ENCODE measurements at places on chromosomes 5 and 9.
A peak's percentile ranks its signal among the peaks of the same experiment; 100 is the strongest.

GRCh38 chr5:6041977-6042550 lies 336.3 kb downstream of the MED10 start:
- DNase-seq: no peak

DNA sequence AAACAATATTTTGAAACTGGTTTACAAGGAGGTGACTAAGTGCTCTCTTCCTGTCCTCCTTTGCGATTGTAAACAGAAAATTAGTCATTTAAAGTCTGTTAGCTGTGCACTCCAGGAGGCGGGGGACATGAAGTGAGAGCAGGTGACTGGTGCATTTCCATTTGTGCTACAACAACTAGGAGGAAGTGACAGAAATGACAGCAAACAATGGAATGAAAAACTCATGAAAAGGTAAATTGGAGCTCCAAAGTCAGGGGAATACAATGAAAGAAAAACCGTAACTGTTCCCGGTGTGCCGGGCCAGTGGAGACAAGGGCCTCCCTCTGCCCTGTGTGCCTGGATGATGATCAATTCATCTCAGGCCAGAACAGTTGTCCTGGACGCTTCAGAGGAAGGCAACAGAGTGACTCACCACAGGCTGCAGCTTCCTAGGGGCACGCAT lies 439.9 kb downstream of the GADD45G start:
- no peak for DNase-seq

DNA sequence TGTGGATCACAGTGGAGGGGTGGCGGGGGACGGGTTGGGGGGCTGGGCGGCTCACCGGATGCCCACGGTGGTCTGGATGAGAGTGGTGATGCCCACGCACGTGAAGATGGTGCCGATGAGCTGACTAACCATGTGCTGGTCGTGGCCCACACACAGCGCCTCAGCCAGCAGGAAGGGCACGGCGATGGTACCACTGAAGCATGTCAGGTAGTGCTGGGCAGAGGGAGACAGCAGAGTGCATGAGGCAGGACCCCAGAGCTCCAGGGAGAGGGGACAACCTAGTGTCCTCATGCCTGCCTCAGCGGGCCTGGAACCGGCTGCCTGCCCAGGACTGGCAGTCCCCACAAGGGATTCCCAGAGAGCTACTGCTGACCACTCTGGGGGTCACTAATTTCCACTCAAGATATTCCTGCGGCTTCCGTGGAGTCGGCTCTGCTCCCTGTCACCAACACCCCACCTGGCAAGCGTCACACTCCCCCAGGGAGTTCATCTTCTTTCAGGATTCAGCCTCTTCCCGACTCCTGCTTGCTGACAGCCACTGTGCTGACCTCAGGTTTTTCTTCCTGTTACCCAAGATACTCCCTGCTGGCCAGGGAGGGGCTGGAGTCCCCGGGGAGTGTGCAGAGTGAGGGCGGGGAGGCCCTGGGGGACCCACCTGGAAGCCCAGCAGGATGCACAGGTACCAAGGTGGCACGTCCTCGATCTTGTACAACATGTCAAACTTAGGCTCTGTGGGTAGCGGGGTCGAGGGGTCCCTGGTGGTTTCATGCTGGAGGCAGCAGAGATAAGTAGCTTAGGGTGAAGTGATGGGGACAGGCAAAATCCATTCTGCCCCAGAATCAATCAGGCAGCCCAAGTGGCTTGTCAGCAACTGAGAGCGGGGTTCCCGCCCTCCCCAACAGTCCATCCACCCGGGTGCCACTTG lies 998 bp downstream of the SLC23A1 start:
- no peak for DNase-seq

DNA sequence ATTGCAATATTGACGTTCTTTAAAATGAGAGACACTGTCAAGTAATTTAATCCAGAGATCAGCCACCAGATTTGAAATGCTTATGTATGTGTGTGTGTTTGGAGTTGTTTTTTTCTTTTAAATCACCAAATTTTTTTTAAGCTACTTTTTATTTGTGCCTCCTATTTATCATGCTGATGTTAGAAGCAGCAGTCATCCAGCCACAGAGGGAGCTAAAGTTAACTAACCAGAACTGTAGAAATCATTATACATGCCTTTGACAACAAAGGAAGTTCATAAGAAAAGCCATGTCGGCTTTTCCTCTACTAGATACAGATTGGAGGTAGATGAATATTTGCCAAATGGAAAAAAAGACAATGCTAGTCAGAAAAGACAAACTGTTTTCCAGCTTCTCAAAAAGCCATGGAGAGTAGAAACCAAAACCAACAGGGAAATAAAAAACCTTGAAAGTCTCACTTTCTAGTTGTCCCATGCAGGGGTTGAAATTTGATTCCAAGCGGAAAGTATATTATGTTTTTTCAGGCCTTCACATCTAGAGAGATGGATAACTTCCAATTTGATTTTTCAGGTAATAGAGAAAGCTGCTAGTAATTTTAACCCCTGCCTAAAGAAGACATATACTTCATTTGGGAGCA lies 4.5 kb downstream of the PURA start:
- no peak for DNase-seq

DNA sequence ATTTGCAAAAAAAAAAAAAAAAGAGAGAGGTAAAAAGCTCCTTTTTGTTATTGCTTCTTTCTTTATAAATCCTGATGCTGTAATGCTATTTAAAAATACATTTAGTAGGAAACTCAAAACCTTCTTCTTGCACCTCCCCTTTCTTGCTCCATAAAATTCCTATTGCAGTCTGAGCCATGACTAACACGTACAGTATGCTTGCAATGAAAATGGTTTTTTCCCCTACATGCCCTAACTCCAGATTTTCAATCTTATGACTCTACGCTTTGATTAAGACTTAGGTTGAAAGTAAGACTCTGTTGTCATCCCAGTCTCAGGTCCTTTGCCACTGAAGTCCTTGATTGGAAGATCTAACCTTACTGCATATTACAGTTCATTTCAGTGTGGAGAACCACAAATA lies 23.9 kb downstream of the FGF10 start:
- no peak for DNase-seq

DNA sequence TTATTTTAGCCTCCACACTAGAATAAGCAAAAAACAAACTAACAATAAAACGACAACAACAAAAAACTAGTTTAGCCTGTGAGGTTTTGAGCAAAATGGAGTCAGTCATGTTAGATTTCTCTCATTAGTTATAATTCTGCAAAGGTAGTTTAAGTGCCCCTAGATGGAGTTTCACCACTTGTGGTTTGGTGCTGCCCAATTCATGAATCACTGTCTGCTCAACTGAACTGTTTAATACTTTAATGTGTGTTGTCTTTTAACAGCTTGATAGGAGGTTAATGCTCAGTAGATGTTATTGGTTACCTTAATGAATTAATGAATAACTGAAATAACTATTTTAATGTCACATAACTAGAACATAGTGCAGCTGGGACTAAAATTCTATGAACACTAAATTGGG lies 3.5 kb upstream of the PLAA start:
- no peak for DNase-seq

- no peak for DNase-seq
These were observed 60.8 kb upstream of the PTGER4 start for GRCh38 chr5:40618926-40619325.

DNA sequence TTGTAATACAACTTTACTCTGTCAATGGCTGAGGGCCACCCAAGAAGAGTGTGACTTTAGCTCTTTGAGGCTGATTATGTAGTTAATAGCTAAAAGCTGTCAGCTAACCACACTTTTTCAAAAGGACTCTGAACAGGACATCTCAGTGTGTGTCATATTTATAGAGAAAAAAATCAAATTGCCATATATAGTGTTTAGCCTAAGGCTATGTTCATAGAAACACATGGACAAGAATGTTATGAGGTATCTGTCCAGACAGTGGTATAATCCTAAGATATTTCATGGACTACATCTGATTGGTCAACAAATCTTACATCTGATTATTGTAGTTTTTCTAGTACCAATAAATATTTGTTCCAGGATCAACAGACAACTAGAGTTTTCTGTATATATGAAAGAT lies 42.1 kb upstream of the CDH18 start:
- DNase-seq: no peak

DNA sequence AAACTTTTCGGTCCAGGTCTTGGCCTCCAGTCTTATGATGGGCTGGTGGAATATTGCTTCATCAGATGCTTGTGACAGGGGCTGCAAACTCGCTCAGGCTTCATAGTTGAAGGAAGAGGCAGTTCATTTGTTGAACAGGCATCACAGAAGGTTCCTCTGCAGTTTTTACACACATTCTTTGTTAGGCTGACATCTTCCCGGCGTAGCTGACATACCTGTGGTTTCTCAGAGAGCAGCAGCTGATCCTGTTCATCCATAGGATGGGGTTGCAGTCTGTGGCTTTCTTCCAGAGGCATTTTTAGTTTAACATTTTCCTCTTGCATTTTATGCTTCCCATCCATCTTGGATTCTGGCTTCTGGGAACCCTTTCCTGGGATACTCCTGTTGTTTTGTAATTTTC lies 1255.2 kb downstream of the EFNA5 start:
- no peak for DNase-seq

GRCh38 chr5:99037668-99038067 lies 108.9 kb upstream of the CHD1 start:
- peak; percentile 22 for DNase-seq

- no peak for DNase-seq
These were observed 5.9 kb downstream of the SURF4 start for GRCh38 chr9:133369933-133370332.

GRCh38 chr5:54390015-54390414 lies 65.5 kb upstream of the HSPB3 start:
- DNase-seq: no peak

- no peak for DNase-seq
These were observed 35.3 kb upstream of the SLIT3 start for GRCh38 chr5:169336242-169336641.

DNA sequence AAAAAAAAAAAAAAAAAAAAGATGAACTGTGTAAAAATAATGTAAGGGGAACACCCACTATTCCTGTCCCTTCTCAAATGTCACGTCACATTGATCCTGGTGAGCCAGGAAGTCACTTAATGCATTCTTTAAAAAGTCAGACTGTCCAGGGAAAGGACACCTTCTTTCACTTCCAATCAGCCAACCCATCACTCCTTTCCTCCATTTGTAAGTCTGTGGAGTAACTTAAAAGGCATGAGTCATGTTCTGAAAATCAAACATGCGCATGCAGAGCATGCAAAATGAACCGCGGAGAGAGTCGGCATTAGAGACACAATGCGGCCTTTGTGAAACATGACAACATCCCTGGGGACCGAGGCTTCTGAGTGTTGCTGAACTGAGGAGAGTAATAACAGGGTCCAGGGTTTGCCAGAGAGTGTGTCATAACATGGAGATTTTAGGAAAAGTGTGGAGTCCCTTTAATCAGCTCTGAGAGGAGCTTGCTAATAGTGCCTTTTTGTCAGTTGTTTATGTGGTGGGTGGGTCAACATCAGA lies 77.6 kb upstream of the SEMA6A start:
- DNase-seq: no peak

DNA sequence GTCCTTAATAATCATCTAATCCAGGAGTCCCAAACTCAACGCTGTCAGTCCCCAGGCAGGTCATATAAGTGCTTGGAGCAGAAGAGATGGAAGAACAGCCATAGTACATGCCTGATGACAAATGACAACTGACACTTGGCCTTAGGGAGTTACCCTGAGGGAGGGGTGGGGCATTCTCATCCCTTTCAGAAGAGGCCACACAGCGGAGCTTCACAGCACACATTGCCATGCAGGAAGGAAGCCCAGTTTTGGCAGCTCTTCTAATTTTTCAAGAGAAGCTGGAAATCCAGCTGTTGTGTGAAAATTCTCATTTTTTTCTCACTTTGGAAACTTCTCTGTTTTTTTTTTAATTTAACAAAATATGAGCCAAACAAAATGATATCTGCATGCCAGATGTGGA lies 89.0 kb downstream of the ASTN2 start:
- DNase-seq: no peak

DNA sequence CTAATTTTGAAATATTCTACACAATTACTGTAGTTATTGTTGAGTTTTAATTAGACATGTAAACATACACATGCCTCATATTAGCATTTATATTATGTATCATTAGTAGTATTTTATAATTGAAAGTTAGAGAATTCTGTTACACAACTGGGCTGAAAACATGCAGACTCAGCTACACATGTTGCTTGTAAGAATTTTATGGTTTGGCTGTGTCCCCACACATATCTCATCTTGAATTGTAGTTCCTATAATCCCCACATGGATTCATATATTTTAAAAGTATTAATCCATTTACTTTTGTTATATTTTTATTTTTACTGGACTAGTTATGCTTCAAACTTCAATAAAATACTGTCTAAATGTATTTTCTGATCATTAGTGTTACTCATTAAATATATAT lies 2075.3 kb upstream of the C9orf72 start:
- no peak for DNase-seq

GRCh38 chr9:128484686-128485413 lies 19.7 kb upstream of the GLE1 start:
- DNase-seq: no peak

DNA sequence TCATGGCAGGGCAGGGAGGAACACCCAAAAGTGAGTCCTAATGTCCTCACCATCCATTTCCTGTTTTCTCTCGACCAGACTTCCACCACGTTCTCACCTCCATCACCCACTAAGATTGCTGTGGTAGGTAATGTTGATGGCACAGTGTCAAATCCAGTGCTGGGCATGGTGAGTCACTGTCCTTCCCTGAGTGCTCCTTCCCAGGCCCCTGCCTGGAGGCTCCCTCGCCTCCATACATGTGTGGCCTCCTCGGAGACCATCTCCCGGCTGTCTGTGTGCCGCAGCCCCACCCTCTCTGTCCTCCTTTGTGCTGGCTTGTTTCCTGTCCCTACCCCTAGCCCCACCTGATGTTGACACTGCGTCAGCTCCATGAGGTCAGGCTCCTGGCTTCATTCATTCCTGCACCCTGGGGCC lies 177.5 kb downstream of the SYK start:
- no peak for DNase-seq

DNA sequence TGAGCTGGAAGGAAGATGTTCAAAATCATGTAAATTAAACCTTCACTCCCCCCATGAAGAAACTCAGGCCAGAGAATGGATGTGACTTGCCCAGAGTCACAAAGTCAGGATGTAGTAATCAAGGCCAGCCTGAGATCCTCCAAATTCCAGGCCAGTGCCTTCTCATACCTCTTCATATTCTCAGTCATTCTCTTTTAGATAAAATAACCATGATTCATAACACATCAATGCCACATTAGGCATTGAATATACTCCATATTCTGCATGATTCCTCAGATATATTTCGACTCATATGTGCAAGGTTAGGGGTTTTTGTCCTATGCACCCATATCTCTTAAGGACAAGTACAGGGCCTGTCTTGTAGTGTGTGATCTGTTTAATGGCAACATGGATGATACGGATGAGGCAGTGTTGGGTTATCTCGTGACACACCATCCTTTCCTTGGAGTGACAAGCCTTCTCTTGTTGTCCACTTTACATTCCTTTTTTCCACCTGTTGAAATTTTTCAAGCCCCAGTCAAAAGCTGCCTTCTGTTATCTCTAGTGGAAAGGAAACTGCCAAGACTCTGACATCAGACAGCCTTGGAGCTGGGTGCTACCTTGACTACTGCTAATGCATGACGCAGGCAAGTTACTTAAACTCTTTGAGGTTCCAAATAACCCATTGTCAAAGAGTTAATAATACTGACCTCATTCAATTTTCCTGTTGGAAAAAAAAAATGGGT lies 227.5 kb upstream of the NR4A3 start:
- DNase-seq: no peak
